Activated CD4-positive, alpha-beta T cell treated with anti-CD3 and anti-CD28 coated beads, Interleukin-2, amount 50 U/mL, for 1 hour (primary cell): ENCODE measurements at places on chromosomes 16 and 17.

- no peak for DNase-seq
Observed at GRCh38 chr16:57471852-57472664, 9.6 kb downstream of the POLR2C start.

DNA sequence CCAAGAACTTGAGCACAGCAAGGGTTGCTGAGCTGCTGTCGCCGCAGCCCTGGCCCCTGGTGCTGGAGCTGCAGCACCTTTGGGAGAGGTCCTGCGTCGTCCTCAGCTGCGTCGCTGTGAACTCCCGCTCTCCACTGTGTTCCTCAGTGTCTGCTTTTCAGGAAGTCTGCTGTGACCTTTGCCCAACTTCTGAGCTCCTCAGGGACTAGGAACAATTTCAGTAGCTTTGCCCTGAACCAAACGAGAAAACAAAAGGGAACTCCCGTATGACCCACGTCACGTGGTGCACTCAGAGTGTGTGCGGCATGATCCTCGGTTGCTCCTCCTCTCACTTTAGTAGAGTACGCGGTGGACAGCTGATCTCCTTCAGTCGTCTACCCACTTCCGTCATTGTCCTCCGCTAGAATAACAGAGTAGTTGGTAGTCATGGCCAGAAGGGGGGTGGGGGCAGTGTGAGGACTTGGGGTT is 44.2 kb downstream of the WDR45B start:
- no peak for DNase-seq

GRCh38 chr17:81150377-81151077 is 14.8 kb upstream of the PVALEF start:
- DNase-seq = no peak

DNA sequence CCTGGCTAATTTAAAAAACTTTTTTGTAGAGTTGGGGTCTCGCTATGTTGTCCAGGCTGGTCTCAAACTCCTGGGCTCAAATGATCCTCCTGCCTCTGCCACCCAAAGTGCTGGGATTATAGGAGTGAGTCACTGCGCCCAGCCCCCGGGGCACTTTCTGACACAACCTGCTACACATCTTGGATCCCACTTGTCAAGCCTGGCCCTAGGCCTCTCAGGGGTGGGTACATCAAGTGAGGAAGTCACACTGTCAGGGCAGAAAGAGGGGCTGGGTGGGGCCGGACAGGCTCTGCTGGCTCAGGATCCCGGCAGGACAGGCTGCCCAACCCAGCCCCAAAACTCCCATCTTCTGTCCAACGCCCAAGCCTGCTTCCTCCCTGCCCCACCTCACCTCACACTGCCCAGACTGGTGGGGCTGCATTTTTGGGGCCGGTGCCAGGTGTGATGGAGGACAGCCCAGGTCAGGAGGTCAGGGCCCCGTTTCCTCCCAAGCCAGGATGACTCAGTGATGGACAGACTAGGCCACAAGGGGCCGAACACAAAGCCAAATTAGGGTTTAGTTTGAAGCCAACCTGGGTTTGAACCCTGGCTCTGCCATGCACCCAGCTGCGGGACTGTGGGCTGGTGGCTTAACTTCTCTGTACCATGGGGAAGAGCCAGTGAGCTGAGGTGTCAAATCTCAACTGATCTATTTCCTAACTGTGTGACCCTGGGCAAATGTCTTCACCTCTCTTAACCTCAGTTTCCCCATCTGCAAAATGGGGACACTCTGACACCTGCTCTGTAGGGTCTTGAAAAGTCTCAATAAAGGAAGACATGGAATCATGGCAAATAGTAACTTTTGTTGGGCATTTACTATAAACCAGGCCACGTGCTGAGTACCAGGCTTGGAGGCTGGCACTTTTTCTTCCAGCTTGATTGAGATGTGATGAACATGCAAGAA is 8.9 kb upstream of the PPL start:
- DNase-seq = no peak
